ENCODE measurements at places on chromosomes 1 and 21.

DNA sequence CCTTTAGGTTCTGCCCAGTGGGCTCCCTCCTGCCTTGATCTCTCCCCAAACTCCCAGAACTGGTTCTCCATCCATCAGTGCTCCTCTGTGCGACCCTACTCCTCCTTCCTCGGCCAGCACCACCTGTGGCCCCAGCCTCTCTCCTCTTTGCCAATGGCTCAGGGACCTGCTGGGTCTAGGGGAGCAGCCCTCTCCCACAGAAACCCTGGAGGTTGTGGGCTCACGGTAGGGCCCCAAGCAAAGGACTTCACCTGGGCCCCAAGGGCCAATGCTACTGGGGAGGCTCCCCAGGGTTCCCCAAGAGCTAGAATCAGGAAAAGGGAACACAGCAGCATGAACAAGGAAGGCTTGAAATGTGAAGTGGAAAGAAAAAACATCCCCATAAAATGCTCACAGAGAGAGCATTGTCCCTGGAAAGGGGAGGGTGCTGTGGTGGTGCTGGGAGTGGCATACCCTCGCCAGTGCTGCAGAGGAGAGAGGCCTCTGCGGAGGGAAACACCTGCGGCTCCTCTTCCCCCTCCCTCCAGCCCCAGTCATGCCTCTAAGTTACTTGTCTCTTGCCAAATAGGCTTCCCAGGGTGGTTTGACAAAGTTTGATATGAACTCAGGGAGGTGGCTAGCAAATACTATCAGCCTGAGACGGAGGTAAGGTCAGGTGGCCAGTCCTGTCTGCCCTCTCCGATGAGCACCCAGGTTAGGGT lies 2.5 kb downstream of the TMEM63A start:
- DNase-seq = no peak

DNA sequence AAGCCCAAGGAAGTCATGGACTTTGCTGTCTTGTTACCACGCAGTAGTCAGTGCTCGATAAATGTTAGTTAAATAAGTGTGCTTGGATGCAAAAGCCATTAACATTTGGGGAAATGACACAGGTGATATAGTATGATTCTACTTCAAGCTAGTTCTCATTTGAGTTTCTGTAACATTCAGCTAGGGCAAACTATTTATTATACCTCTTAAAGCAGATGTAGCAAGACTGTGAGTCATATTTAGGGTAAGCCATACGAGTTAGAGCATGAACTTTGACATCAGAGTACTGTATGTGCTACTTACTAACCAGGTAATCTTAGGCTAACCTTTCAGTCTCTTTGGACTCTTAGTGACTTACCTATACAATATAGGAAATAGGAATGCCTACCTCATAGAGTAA lies 21.0 kb downstream of the CLCA4 start:
- DNase-seq = no peak

GRCh38 chr21:39078322-39079065 lies 104.8 kb downstream of the PSMG1 start:
- DNase-seq = no peak

GRCh38 chr1:49106445-49106844 lies 329.8 kb upstream of the BEND5 start:
- peak; percentile 3 for DNase-seq

GRCh38 chr1:209012443-209013196 lies 570.9 kb upstream of the CAMK1G start:
- DNase-seq = no peak

GRCh38 chr1:43962324-43962723 lies 7.5 kb upstream of the DPH2 start:
- DNase-seq = no peak

DNA sequence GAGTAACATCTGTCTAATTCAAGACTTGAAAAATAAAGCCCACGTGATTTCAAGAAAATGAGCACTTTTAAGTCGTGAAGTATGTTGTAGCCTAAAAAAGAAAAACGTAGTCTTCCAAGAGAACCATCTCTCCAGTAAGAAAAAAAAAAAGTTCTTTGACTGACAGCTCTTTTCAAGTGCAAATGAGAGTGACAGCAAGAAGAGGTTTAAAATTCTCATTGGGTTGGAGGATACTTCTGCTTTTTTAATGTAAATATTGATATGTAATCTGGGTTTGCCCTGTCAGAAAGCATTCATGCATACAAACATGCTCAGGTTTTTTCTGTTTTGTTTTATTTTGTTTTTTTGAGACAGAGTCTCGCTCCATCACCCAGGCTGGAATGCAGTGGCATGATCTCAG lies 32.3 kb upstream of the PRDM2 start:
- DNase-seq = no peak

DNA sequence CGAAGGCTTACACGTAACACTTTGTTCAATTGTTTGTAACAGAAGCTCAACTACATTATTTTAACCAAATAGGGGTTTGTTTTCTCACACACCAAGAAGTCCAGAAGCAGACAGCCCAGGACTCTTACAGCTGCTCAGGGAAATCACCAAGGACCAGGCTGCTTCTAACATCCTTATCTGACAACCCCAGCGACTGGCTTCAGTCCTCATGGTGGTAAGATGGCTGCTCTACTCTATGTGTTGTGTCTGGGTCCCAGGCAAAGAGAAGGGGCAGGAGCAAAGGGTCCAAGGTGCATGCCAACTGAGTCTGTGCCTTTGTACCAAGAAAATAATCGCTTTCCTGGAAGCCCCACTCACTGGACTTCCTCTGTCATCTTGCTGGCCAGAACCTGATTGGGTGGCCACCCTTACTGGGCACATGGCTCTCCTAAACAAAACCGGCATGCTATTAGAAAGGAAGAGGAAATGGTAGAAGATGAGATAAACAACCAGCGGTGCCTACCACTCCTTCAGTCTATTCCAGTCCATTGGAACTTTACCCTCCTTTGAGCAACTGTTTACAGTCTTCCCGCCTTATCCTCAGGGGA lies 34.1 kb upstream of the LRRC8D start:
- no peak for DNase-seq

- DNase-seq = no peak
These were observed 251.0 kb downstream of the PTPRU start for GRCh38 chr1:29487291-29487690.

DNA sequence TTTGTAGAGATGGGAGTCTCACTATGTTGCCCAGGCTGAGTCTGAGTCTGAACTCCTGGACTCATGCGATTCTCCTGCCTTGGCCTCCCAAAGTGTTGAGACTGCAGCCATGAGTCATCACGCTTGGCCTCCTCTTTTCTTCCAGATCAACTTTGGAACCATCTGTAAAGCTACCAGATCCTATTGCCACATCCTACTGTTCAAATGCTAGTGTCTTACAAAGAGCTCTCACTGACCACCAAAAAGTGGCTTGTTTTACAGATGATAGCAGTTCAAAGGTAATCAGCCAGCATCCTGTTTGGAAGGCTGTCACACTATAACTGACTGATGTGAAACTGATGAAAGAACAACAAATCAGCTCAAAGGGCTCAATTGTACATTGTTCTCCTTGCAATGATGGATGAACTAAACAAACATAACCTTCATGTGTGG lies 221.6 kb downstream of the AKT3 start:
- DNase-seq = no peak

- DNase-seq = peak; percentile 70
These were observed 186.5 kb downstream of the DSCAM start for GRCh38 chr21:40660461-40660860.

DNA sequence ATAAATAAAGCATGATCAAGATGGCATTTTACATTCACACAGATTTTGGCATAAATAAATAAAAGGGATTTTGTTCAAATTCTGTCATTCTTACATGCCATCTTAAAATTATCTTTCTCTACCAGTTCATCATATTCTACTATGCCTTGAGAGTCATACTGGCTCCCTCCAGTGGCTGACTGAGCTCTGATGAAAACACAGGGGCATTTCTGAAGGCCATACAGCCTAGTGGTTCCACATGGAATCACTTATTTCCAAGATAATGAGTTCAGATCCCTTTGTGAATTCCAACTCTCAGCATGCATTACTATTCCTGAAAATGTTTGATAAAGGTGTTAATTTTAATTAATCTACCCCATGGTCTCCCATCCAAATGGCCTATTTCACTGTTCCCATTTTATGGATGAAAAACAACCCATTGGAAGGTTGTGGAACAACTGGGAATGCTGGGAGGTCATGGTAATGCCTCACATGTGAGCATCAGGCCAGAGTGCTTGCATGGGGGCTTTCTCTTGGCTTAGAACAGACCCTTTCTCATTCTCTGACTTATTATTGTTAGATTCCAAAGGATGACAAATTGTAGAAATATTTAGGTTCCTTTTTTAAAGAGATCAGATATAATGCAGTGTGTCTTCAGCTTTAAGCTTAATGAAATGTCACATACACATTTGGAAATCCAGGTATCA lies 622.4 kb upstream of the PKN2 start:
- peak; percentile 47 for DNase-seq

DNA sequence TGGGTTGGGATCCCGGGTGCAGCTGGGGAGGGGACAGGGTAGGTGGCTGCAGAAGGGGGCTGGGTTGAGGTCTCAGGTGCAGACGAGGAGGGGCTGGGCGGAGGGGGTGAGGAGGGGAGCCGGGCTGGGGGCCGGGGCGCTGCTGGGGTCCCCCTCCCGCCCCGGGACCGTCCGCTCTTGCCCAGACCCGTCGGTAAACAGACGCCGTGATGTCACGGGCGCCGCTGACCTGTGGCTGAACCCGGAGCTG lies 22.3 kb downstream of the DHRS3 start:
- DNase-seq = no peak

DNA sequence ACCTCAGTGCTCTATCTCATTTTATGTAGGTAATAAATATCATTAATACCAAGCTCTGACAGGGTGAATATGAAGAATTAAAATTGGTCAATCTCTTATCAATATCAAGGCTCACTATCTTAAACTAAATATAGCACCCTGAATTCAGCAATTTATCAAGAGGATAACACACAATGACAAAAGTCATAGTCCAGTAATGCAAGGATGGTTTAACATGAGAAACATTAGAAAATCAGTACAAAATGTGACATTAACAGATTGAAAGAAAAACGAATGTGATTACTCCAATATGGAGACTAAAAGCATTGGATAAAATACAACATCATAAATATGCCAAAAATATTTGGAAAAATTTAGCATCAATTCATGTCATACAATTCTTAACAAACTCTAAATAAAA lies 53.9 kb downstream of the OBSCN start:
- no peak for DNase-seq

- DNase-seq = peak; percentile 32
These were observed 653.9 kb upstream of the NEGR1 start for GRCh38 chr1:72936151-72936740.

GRCh38 chr1:205350691-205351141 lies 6.0 kb downstream of the KLHDC8A start:
- DNase-seq = no peak

GRCh38 chr1:50699795-50700194 lies 260.3 kb downstream of the FAF1 start:
- no peak for DNase-seq

GRCh38 chr1:20753589-20753988 lies 21.1 kb upstream of the SH2D5 start:
- DNase-seq = peak; percentile 21

DNA sequence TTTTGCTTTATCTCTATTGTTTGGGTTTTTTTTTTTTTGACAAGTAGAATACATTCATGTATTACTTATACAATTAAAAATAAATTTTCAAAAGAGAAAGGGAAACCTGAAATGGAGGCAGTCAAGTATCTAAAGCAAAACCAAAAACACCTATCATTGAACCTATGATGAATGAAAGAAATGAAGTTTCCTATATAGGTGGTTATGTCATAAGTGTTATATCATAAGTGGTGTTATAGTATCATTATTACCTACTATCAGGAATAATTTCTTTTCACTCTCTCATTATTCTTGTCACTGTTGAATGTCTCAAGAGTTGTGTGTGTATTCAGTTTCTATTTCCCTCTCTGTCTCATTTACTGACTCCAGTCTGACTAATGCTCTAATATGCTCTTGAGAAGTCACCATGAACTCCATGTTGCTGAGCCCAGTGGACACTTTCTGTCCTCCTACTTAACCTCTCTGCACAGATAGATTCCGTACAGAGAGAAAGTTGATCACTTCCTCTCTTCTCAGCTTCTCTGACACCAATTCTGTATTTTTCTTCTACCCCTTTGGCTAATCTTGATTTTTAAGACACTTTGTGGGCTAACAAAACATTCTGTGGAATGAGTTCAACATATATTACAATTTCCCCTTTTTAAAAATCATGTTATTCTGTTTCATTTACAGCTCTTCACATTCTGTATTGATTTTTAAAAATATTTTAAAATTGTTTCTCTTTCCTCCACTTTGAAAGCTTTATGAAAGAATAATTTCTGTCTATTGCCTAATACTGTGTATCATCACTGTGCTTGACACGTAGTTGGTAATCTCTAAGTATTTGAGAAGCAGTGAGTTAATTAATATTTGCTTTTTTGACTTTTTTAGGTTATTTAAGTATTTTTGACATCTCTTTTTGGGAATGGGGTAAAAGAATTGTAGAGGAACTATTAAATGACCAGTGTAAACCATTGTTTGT lies 50.1 kb downstream of the RASAL2 start:
- peak; percentile 30 for DNase-seq

DNA sequence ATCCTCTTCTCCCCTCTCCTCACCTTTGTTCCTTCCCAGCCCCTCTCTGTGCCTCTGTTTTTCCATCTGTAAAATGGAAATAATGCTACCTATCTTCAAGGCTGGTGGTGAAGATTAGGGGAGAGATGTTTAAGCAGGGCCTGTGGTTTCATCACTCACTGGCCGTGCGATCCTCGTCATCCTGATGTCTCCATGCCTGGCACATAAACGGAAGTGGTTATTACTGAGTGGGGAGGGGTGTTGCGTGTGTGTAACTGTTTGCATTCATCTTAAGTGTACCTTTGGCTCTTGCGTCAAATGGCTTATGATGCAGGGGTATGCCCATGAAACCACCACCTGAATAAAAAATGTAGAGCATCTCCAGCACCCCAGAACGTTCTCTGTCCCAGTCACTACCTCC lies 17.2 kb upstream of the C1QA start:
- DNase-seq = no peak

DNA sequence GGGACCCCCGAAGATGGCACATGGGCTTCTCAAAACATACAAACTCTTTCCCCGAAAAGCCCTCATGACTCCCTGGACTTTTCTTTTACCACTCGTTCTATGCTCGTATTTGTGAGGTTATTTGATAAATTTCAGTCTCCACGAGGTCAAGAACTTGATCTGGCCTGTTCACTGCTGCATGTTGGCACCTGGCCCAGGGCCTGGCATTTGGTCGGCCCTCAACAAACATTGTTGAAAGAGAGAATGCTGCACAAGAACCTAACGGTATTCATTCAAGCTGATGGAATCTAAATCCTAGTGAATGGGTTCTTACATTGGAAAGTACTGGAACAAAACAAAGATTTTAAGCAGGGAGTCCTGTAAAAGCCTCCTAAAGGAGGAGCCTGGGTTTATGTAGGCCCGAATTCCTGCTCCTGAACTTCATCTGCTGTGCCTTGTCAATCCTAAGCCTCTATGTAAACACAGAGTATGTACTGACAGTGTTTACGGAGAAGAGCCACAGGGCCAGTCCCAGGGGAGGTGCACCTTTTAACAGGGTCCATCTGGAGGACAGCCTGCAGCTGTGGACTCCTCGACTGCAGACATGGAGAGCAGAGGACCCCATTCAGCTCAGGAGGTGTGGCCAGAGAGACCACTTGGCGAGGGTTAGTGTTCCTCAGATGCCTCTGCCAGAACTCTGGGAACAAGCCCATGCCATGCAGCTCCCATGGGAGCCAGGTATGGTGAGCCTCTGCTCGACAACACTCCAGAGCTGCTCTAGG lies 46.9 kb downstream of the L1TD1 start:
- DNase-seq = peak; percentile 17

GRCh38 chr1:168032029-168032428 lies 95.2 kb upstream of the MPC2 start:
- no peak for DNase-seq
